ENCODE measurements at places on chromosomes 16 and 17.
A peak's percentile ranks its signal among the peaks of the same experiment; 100 is the strongest.

GRCh38 chr17:32927201-32927723 is 691 bp upstream of the TMEM98 start:
- DNase-seq: no peak

DNA sequence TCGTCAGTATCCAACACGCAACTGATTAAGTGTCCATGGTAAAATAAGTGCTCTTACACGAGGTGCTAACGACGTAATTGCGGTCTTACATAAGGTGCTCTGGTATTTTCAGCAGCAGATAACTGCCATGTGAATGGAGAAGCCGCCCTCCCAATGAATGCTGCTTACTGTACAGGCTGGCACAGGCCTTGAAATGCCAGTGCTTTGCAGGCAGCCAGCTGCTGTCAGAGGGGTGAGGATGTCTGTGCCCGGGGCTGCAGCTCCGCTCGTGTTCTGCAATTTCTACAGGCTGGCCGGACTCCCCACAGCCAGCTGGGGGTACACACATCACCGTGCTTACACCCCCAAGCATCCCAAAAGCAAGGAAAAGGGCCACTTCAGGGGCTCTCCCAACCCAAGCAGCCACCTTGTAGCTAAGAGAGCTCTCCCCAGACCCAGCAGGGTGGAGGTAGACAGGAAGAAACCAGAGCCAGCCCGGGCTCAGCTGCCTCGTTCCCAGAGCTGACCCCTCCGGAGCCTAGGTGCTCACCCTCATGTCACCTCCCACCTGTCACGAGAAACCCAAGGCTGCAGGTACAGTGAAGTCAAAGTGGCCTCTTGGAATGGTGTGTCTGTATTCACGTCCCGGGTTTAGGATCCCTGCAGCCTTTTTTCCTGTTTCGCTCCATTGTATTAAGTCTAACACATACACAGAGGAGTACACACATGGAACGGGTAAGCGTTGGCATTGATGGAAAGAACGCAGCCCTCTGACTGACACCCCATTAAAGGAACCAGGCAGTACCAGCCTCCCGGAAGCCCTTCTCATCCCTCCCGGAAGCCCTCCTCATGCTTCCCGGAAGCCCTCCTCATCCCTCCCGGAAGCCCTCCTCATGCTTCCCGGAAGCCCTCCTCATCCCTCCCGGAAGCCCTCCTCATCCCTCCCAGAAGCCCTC is 27.2 kb upstream of the RPH3AL start:
- peak; percentile 18 for DNase-seq

DNA sequence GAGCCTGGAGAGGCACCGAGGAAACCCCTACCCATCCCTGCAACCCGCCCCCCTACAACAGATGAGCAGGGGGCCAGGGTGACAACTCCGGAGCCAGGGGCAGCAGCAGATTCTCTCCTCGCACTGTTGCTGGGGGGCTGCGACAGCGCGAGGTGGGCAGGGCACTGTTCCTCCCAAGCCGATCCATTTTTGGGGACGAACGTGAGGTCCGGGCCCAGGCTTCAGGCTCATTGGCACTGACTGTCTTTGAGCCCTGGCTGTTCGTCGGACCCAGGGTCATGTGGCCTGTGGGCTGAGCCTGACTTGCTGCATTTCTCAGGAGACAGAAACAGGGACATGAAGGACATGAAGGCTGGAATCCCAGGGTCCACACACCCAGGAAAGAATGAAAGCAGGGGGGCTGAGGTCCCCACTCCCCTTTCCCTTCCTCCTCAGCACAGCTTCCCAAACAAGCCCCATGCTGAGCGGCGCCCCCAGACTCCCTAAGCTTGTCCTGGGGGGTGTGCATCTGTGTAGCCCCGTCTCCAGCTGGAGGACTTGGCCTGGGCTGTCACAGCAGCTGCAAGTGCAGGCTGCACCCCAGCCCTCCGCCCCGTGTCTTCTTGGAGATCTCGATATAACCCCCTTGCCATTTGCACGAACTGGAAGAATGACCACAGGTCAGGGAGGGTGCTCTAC is 18.7 kb downstream of the CEP295NL start:
- DNase-seq: no peak

DNA sequence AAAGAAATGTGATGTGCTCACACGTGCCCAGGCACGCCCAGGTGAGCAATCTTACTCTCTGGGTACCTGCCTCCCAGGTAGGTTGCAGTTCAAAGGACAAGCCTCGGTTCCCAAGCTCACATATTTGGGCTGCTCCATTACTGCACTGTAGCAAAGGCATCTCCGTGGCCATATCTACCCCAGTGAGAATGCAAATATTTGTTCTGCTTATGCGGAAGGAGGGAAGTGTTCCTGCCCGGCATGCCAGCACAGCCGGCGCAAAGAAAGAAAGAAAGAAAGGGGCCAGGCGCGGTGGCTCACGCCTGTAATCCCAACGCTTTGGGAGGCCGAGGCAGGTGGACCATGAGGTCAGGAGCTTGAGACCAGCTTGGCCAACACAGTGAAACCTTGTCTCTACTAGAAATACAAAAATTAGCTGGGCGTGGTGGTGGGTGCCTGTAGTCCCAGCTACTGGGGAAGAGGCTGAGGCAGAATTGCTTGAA is 30.7 kb downstream of the SLC43A2 start:
- DNase-seq: peak; percentile 83

DNA sequence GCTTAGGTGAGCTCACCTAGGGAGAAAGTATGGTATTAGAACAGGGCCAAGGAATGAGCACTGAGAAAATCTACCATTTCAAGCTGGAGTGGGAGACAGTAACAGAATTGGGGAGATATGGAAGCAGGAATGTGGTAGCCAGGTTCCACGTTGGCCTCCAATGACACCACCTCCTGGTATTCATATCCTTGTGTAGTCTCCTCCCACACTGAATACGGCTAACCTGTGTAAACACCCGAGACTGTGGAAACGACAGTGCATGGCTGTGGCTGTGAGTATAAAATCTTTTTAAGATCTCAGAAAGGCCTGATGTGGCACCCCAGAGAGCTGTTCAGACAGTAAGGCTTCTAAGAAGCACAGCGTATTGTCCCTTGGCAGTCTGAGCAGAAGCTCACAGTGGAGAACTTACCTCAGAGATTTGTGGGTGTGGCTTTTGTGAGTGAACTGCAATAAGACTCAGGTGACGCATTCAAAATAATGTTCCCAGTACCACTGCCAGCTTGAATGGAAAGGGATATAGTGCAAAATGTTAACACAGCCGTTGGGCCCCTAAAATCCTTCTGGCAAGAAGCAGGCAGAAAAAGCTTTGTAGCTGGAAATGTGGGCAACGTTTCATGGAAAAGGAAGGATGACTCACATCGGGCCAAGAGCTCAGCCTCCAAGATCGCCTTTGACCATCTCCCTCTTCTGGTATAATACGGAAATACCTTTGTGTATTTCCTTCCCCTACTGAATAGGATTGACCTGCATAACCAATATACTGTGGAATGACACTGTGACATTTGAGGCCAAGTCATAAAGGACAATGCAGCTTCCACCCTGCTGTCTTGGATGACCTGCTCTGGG is 14.4 kb downstream of the SDR42E1 start:
- DNase-seq: peak; percentile 50

GRCh38 chr17:57899391-57899790 is 49.5 kb upstream of the MRPS23 start:
- peak; percentile 73 for DNase-seq

GRCh38 chr16:11099672-11100205 is 155.4 kb downstream of the CLEC16A start:
- DNase-seq: no peak

DNA sequence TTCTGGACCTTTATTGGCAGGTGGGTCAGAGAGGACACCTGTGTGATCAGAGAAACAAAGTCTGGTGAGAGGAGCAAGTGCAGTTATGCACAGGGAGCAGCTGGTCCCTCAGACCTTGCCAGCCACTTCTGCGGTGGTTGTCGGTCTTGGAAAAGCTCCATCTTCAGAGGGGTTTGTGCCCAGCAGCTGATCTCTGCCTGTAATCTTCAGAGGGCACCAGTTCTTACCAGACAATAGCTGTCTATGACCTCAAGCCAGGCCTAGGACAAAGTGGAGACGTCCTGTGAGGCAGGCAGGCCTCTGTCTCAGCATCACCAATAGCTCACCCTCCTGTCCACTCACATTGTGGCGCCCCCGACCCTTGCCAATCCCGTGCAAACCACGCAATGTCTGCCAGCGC is 66.5 kb upstream of the TBX2 start:
- no peak for DNase-seq

- DNase-seq: no peak
These were observed 29.7 kb upstream of the NSRP1 start for GRCh38 chr17:30086896-30087295.

- peak; percentile 61 for DNase-seq
These were observed 63.1 kb downstream of the MYO18A start for GRCh38 chr17:29116804-29117753.
